ENCODE measurements at places on chromosomes 2 and 18.

- no peak for DNase-seq
Observed at GRCh38 chr18:80105369-80106167, 3.5 kb upstream of the ADNP2 start.

DNA sequence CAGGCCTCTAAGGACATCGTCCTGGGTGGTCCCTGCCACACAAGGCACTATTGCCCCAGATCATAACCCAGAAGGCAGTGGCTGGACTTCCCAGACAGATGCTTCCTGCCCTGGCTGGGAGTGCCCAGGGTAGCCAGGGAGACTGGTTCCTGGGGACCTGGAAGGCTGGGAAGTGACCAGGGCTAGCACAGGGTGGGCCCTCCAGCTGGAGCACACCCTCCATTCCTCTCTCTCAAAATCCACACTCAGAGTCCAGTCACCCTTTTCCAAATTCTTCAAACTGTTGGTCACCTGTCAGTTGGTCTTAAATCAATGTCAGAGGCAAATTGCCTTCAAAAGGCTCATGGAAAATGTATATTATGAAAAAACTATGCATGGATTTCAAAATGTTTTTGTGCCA is 11.6 kb upstream of the TUBB6 start:
- no peak for DNase-seq

DNA sequence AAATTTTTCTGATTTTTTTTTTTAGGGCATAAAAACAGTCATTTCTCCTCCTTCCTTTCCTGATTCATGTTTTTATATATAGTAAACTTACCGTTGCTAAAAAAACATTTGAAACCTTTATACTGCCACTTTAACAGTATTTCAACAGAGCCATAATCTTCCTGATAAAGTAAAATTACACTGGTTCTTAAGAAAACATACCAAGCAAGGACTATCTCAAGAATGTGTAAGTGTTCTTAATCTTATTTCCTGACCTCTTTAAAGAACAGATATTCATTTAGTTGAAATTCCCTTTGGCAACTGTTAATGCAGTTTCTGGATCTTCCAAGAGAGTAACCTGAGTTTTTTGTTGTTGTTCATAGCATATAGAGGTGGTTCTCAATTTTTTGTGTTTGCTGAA is 26.6 kb upstream of the COLEC12 start:
- DNase-seq: no peak

- no peak for DNase-seq
Observed at GRCh38 chr2:145655165-145655765, 1135.3 kb upstream of the ZEB2 start.

DNA sequence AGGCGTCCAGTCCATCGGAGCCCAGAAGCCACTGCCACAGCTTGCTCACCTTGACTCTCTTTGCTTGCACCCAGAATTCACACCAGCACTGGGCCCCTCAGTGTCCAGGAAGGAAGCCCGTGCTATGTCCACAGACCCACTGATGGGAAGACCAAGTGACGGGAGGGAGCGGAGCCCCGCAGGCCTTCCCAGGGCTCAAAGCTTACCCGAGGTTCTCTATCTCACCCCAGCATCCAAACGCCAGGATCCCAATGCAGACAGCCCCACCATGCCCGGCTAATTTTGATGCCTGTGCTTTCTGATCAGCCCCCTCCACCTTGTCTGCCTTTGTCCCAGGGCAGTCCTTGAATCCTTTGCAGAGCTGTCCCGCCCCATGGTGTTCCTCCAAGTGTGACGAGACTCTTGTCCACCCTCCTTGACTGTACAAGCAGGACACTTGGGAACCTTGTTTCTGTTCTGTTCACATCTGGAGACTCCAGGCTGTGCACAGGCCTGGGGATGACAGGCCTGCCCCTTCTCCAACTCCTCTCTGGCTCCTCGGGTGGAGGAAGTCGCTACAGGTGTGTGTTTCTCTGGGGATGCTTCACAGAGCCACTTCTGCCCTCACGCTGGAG is 12.0 kb downstream of the NPPC start:
- no peak for DNase-seq

DNA sequence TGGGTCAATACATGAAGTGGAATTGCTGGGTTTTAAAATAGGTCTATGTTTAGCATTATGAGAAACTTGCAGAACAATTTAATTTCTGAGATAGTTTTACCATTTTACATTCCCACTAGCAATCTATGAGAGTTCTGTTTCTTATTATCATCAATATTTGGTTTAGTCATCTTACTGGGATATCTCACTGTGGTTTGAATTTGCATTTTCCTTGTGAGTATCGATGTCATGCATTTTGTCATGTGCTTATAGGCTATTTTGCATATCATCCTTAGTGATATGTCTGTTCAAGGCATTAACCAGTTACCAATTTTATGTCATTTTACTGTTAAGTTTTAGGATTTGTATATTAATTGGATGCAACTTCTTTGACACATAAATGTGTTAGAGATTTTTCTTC is 204.4 kb downstream of the MCFD2 start:
- no peak for DNase-seq

DNA sequence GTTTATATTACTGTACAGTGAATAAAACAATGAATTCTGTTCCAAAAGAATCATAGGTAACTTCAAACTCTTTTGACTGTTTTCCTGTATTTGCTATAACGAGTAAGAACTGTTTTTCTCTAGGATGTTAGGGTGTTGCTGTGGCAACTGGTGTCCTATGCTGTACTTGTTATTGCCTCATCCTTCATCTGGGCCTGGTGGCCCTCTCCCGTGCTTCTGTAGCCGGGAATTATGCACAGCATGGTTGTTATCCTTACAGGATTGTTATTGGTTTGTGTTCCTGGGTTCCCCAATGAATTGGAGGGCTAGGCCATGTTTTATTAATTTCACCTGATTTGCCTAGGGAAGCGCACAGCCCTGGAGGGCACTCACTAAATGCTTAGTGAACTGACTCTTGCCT is 279.2 kb downstream of the PTPRM start:
- no peak for DNase-seq

DNA sequence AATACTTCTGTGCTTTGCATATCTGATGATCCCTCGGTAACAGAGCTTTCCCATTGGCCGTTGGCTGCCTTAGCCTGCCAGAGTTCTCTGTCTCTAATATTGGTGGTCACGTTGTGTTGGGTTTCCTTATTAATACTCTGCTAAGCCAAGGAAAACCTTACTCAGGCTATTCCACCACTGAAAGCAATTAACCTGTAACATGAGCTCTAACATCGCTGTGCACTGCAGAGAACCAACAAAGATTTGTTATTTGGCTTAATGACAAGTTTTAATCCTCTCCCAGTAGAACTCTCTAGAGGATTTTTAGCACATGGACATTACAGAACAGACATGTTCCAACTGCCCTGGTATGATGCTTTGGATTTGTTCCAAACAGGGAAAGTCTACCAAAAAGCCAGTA is 825.9 kb upstream of the POU3F3 start:
- DNase-seq: no peak

- DNase-seq: peak; percentile 17
Observed at GRCh38 chr2:128638341-128639119, 319.9 kb upstream of the HS6ST1 start.

DNA sequence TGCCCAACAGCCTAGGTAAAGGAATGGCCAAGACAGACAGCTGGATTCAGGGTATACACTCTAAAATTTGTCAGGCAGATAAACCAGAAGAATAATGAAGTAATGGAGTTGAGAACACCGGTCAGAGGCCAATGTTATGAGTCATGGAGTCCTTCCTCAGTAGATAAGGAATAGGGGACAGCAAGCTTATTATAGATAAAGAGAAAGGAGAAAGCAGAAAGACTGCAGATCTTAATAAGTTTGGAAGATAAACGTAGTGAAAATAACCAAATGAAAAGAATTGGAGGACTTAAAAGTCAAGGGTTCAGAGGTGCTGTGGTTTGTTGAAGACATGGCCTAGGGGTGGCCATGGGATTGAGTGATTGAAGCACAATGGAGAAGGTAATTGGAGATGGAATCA is 63.5 kb upstream of the NFE2L2 start:
- no peak for DNase-seq

DNA sequence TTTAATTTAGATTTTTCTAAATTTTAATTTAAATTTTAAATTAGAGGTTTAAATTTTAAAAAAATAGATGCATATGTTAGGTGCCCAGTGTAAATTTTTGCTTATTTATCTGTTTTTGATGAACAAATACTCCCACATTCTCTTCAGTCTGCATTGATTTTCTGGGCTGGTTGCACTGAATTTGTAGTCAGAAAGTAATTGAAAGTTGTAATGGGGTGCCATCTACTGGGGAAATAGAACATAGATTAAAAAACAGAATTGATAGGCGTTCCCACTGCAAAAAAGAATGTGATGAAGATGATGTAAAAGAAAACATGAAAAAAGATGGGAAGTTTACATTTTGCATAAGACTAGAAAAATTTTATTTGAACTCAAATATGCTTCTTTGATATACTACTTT is 51.7 kb upstream of the CCDC85A start:
- no peak for DNase-seq

GRCh38 chr2:18066066-18066465 is 187.6 kb downstream of the KCNS3 start:
- no peak for DNase-seq

GRCh38 chr2:106025796-106026195 is 168.3 kb downstream of the UXS1 start:
- DNase-seq: no peak

- DNase-seq: peak; percentile 27
Observed at GRCh38 chr2:235659767-235660322, 166.0 kb downstream of the AGAP1 start.

- no peak for DNase-seq
Observed at GRCh38 chr2:16139663-16140615, 199.6 kb downstream of the MYCN start.

- DNase-seq: no peak
Observed at GRCh38 chr2:79862756-79863155, 349.9 kb downstream of the CTNNA2 start.

DNA sequence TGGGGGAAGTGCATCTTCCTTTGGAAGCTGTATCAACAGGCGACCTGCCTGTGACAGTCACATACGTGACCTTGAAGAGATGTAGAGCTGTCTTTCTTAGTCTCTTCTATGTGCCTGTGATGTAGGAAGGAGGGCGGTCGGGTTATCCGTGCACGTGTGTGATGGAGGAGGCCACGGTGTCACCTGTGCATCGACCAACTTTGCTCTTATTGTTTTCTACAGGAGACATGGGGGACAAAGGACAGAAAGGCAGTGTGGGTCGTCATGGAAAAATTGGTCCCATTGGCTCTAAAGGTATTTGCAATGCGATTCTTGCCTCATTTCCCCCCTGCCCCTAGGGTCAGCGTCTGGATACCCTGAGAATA is 20.7 kb upstream of the ALLC start:
- DNase-seq: no peak

DNA sequence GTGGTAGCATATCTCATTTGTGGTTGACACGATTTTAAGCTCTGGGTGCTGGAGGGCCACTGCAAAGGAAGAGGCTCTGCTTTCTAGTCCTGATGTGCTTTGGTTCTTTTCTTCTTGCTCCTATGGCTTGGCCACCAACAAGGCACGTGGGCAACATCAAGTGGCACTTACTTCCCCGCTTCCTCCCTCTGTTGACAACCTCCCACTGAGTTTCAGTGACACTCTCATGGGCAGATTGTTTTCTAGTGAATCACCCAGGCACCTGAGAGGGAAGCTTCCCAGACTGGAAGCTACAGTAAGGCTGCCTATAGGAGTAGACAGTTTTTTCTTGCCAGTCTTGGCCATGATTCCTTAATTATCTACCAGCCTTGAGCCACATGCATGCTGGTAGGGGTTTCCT is 89.0 kb downstream of the NBAS start:
- DNase-seq: no peak

- DNase-seq: no peak
Observed at GRCh38 chr2:201433394-201433995, 17.8 kb downstream of the TRAK2 start.

DNA sequence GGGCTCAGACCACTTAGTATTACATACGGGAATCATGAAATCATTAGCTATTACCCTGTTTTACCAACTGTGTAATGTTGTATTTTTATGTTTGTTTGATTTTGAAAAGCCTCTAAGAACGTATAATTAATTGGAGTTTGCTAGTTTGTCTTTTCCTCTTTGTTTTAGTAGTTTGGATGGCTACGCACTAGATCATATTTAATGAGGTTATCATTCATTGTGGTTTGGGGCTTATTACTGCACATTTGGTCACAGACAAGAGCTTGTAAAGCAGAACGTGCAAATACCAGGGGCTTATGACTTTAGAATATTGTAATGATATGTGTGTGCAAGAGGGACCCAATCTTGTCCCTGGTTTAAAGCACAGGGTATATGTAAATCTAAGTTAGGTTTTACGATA is 10.3 kb downstream of the CABLES1 start:
- no peak for DNase-seq

- no peak for DNase-seq
Observed at GRCh38 chr2:142502402-142502801, 371.6 kb upstream of the LRP1B start.

DNA sequence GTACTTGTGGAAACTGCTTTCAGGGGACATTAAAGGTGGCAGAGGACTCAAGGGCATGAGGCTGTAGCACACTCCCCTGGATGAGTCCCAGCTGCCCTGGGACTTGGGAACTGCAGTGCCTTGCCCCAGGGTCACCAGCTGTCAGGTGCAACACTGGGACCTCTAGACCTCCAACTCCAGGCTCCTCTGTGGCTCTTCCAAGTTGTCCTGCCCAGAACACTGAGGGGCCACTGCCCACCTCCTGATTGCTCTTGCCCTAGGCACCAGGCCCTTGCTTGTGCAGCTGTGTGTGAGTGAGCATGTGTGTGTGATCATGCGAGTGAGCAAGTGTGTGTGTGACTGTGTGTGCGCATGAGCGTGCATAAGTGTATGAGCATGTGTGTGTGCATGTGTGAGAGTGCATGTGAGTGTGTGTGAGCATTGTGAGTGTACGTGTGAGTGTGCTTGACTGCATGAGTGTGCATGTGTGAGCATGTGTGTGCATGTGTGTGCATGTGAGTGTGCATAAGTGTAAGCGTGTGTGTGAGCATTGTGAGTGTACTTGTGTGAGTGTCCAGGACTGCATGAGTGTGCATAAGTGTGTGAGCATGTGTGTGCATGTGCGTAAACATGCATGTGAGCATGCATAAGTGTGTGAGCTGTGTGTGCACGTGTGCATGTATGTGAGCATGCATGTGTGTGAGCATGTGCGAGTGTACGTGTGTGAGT is 301.5 kb downstream of the NDUFA10 start:
- DNase-seq: no peak

DNA sequence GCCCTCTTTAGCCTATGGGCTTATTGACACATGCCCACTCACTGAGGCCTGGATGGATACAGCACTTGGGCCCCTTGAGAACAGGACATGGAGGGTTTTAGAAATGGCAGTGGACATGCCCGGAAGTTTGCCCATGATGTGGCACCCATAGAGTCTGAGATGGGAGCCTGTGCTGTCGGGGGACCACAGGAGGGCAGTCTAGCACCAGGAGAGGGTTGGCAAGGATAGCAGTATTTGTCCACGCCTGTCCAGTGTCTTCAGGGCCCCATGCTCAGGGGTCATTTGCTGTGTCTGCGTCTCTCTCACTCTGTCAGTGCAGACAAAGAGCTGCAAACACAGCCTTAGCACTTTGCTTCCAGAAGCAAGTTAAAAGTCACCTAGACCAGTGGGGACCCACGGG is 48.7 kb downstream of the IL1RL2 start:
- no peak for DNase-seq

GRCh38 chr2:172284209-172284608 is 143.2 kb upstream of the ITGA6 start:
- no peak for DNase-seq

All from body of pancreas (tissue), 4 donors.